ENCODE measurements at places on chromosomes 6 and 20.

DNA sequence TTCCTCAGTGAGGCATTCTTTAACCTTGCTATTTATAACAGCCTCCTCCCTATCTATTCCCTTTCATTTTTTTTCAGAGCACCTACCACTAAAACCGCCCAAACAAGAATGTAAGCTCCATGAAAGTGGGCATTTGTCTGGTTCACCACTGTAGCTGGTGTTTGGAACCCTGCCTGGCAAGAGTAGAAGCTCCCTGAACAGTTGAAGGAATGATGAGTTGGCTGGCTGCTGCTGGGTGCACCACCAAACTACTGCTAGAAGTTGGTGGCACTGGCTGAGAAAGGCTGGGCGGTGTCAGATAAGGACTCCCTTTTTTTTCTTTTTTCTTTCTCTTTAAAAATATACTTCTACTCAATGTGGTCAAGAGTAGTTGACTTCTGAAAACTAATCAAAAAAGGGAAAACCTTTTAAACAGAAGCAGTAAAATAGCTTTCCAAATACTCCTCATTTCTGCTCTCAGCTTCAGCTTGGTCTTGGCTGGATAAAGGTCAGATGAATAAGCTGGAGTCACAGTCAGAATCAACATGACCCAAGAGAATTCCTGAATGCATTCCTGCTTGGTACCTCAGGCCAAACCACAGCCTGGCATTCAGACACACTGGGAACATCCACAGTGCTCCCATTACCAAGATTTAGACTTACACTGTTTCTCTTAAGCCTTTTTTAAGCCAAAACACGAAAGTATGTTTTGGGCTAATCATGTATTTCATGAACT, 38.0 kb downstream of the RTN4IP1 start:
- no peak for DNase-seq

DNA sequence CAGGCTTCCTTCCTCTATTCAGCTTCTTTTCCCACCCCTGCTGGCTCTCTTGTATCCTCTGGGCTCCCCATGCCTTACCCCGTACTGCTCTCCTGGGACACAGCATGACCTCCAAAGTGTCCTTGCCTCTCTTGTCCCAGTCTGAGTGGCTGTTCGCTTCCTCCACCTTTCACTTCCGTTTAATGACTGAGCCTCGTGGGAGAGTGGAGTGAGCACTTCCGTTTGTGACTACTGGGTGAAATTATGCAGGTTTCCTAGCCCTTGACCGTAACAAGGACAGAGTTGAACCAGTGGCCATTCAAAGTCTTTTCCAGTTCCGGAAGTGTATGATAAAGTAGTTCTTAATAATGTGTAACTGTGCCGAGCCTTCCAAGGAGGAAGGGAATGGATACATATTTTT, 109.2 kb downstream of the ARID1B start:
- no peak for DNase-seq

GRCh38 chr6:829656-830055, 136.7 kb upstream of the EXOC2 start:
- no peak for DNase-seq

GRCh38 chr20:31962761-31963160, 5.2 kb upstream of the XKR7 start:
- DNase-seq, result no peak
